ENCODE measurements at places on chromosomes 1 and 21.
A peak's percentile ranks its signal among the peaks of the same experiment; 100 is the strongest.

- DNase-seq: peak; percentile 75
These were observed 80.2 kb upstream of the GREM2 start for GRCh38 chr1:240691909-240692705.

DNA sequence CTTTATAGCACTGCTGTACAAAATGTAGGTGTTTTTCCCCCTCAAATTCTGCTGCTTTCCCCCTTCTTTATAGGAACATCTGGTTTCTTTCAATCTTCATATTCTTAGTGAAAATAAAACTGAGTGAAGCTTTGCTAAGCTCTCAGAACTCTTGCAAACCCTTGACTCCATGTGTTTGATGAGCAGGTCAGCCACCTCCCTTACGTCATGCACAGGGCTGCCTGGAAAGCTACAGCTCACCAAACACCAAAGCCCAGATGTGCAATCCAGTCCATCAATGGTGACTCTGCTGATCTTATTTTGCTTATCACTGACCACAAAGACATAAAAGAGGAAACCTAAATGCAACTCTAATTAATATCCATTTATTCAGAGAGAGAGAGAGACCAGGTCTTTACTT is 5.5 kb downstream of the CACNA1E start:
- no peak for DNase-seq

GRCh38 chr21:25562660-25563059 is 44.6 kb downstream of the MRPL39 start:
- no peak for DNase-seq

DNA sequence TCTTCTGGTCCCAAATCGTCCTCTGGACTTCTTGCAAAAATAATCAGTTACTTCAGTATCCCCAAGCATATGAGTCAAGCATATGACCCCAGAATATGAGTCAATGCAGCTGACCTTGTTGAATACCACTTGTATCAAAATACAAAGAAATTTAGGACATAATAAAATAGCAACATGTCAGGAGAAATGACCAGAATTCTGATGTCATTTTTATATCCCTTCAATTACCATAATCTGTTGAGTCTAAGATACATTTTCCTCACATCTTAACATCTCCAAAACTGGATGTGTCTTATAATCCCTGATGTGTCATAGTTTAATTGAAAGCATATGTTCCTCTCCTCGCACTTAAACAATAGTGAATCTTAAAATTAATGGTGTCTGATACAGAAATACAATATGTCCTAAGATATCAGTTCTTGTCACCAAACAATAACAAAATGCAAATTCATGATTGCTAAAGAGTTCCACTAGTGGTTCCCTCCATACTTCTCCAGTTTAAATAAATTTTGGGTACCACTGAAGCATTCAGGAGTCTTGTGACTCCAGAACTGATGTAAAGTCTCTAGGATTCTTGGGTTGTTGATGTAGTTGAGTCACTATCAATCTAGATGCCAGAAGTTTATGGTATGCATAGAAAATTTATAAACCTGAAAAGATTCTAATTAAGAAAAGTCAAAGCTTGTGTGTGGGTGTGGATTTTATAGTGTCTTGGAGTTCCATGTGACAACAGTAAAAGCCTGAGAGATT is 41.8 kb downstream of the KIFAP3 start:
- peak; percentile 64 for DNase-seq

- no peak for DNase-seq
These were observed 115.0 kb downstream of the FCRL5 start for GRCh38 chr1:157437296-157437695.

- no peak for DNase-seq
These were observed 10.5 kb downstream of the HAO2 start for GRCh38 chr1:119379117-119379516.

DNA sequence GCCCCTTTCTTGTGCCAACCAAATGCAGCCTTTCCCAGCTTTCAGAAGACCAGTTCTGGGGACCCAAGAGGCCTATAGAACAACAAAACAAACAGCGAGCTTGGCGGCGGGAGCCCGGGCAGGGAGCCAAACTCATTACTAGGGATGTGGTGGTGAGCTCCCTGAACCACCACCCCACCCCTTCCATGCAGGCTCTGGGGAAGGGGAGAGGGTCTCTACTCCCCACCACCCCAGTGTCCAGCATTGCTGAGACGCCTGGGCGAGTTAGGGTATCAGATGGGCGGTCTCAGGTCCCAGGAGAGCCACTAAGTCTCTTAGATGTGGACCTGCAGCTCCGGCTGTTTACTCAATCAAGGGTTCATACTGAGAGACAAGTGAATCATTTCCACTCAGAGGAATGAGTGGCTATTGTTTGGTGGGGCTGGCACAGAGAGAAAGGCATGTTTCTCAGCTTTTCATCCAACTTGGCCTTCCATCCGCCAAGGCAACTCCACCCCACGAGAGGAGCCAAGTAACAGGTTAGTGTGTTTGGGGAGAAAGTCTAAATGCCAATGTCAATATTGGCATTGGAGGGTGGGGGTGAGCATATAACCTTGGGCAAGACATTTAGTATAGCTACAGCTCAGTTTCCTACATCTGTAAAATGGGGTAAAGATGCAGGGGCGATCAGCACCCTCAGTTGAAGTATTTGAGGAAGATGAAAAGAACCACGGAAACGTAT is 40.9 kb downstream of the PLXNA2 start:
- peak; percentile 83 for DNase-seq
